Natural killer cell treated with Interleukin-12 subunit alpha and Interleukin-12 subunit beta and Interleukin-15 and Interleukin-18, amount 100 ng/mL, for 72 hours (primary cell): ENCODE measurements at places on chromosomes 1 and 21.

DNA sequence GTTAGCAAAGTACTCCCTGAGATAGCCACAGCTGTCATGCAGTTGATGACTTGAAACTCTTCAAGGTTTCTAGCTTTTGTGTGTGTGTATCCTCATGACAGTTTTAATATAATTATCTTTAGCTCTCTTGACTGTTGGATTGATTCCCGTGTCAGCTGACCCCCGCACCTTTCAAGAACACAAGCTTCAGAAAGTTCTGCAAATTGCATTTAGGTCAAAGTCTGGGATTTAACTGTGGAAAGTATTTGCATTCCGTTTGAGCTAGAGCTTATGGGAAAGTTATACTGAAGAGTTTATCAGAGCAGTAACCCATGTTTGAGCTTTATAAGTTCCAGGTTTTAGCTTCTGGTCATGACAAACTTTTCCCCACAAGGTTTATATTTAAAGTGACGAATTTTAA, 380.1 kb upstream of the CHRM3 start:
- no peak for DNase-seq

DNA sequence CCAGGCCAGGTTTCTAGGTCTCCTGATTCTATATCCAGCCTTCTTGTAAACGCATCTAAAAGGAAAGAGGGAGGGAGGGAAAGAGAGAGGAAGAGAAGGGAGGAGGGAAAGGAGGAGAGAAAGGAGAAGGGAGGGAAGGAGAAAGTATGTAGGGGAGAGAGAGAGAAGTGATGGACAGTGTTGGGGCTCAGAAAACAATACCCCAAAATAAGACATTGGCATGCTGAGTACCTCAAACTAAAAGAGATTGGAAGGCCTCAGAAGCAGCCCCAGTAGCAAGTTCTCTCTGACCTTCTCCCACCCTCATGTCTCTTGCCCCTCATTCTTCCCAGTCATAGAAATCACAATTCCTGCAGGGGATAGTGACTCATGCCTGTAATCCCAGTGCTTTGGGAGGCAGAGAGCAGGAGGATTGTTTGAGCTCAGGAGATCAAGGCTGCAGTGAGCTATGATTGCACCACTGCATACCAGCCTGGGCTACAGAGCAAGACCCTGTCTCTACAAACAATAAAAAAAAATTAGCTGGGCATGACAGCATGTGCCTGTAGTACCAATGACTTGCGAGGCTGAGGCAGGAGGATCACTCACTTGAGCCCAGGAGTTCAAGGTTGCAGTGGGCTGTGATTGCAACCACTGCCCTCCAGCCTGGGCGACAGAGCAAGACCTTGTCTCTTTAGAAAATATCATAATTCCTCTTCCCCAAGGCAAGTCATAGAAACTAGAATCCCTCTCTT, 51.2 kb downstream of the DNTTIP2 start:
- DNase-seq, result no peak

GRCh38 chr1:34831721-34832246, 27.8 kb downstream of the SMIM12 start:
- no peak for DNase-seq

- no peak for DNase-seq
Observed at GRCh38 chr1:88922214-88922613, 30.8 kb upstream of the GTF2B start.

DNA sequence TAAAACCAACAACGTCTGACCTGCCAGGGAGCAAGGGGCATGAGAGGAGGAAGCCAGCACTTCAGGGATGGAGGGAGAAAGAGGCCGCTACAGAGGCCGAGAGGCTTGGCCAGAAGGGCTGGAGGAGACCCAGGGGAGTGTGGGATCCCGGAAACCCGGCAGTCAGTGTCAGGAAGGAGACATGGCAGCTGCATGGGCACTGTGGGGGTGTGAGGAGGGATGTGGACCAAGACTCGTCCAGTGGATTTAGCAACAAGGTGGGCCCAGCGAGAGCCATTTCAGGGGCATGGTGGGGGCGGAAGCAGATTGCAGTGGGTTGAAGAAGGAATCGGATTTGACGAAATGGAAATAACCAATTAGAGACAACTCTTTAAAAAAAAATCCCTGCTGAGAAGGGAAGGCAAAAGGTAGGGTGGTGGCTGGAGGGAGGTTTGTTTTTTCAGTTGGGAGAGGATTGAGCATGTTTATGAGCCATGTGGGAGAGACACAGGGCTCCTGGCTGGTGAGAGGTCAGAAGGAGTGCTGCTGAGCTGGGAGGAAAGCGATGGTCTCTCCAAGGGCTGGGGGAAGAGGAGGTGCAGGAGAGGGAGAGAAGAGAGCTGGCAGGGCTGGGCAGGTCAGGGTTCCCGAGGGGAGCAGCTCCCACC, 4.4 kb downstream of the B4GALT2 start:
- DNase-seq, result no peak
